ENCODE measurements at places on chromosomes 13 and 19.

GRCh38 chr13:46778890-46779289, 18.1 kb downstream of the ESD start:
- DNase-seq, result no peak

- no peak for DNase-seq
Observed at GRCh38 chr19:42229301-42229854, 9.3 kb downstream of the ZNF526 start.

DNA sequence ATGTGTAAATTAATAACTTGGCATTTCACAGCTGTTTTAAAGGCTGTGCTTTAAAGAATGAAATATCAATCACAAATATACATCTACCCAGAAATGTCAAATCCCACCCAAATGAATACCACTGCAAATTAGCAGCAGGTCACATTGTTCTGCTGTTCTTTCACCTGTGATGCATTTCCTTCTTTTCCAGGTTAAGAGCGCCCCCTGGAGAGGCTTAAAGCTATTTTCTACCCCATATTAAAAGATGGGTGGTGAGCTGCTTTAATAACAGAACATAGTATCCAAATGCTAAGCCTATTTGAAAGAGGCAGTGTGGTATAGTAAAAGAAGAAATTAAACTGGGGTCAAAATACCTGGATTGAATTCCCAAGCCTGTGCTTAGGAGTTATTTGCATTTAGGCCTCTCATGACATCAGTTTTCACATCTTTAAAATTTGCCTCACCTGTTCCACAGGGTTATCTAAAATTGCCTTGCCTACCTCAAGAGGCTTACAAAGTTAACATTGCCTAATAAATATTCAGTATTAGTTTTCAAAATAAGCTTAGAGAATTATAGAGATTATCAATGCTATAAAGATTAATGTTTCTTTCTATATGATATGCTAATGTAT, 396.9 kb upstream of the SLITRK5 start:
- no peak for DNase-seq

DNA sequence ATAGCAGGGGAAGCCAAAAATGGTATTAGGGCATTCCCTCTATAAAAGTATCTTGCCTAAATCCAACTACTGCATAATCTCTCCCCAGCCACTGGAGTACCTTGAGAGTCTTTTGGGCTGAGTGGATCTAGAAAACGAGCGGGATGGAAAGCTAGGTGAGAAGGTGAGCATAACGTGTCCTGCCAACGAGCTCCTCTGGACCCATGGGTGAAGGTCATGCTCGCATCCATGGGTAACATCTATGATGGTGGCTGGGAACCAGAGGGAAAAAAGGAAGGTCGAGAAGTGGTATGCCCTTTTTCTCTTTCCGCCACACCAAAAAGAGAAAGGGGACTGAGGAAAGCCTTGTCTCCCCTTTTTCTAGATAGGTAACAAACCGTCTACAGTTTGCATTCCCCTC, 63.0 kb downstream of the ZNF208 start:
- no peak for DNase-seq

GRCh38 chr19:12766051-12766521, 9.3 kb downstream of the HOOK2 start:
- DNase-seq, result no peak

- no peak for DNase-seq
Observed at GRCh38 chr19:6087074-6087571, 23.2 kb downstream of the RFX2 start.

DNA sequence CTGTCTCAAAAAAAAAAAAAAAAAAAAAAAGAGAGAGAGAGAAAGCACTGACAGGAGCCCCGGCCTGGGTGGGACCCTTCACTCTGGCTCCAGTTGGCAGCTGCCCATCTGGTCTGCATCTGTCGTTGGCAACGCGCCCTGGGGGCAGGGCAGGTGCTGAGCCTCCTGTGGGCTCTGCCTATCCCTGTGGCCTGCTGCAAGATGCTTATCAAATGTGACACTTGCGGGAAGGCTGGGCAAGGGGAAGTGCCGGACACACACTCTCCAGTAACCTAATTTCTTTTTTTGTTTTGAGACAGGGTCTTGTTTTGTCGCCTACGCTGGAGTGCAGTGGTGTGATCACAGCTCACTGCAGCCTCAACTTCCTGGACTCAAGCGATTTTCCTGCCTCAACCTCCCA, 10.7 kb upstream of the KPTN start:
- no peak for DNase-seq

GRCh38 chr19:7545300-7545699, 9.8 kb downstream of the PNPLA6 start:
- no peak for DNase-seq

DNA sequence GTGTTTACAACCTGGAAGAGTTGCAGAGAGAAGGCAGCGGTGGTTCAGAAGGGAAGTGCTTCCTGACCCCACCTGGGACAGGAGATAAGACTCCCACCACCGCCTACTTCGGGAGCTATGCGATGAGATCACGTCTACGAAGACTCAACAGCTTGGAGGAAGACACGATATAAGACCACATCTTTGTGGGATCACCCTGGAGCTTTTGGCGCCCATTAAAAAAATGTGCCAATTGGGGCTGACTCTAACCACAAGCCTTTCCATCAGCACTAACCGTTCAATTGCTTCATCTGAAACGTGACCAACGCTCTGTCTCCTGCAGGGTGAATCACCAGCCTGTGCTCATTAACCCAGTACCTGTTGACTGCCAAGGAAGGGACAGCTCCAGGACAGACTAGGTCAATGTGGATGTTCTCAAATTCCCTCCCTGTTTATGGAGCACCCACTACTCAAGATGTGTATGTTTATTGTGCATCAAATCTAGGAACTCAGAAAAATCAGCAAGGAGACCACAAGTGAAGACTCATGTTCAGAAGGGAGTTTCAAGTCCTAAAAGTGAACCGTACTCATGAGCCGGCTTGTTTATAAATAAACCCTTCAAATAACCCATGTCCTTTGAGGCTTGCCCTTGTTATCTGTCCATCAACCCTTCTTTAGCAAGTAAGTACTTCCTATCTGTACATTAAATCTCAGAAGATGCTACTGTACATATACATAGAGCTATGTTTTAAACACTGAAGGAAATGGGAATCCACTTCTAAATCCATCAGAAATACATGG, 67.5 kb downstream of the LATS2 start:
- DNase-seq, result no peak

DNA sequence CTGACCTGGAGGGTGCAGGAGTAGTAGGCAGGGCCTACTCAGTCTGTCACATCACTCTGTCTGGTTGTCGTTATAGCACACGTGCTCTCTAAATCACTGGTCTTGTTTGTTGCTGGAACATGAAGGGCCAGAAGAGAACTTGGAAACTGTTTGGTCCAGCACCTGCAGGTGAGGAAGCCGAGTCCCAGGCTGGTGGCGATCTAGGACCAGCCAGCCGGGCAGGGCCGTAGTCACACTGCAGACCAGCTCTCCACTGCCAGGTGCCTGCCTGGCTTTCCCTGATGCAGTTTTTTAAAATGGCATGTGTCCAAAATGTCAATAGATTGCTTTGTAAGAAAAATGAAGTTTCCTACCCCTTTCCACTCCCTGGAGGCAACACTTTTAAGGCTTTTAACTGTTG, 53.7 kb downstream of the GGACT start:
- no peak for DNase-seq

- no peak for DNase-seq
Observed at GRCh38 chr13:26568132-26568815, 10.8 kb downstream of the WASF3 start.

DNA sequence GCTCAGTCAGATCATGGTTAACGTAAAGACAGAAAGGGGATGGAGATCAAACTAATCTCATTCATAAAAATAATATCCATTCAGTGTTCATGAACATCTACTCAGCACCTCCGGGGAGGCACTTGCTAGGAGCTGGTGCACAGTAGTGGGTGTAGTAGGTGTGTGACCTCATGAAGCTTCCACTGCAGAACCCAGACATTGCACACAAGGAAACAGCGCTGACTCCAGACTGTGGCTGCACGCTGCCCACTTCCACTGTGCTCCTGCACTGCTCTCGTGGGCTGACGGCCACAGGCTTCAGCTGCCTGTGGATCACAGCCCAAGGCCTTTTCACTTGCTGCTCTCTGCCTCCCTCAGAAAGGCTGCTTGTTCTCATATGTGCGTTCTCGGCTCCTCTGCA, 214.4 kb upstream of the ZNF507 start:
- no peak for DNase-seq

DNA sequence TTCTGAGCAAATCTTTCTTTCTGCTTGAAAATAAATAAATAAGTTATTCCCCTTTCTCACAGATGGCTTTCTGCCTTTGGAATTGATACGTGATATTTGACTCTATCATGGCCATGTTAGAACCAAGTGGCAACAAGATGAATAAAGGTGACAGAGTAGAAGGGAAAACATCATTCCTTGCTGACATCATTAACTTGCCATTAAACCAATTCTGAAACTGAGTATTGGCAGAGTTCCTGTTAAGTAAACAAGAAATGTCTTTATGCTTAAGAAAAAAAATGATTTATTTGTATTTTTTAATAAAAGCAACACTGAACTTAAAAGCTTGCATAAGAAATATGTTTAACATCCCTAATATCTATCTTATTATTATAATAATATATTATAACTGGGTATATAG, 828.1 kb downstream of the PCDH9 start:
- no peak for DNase-seq

DNA sequence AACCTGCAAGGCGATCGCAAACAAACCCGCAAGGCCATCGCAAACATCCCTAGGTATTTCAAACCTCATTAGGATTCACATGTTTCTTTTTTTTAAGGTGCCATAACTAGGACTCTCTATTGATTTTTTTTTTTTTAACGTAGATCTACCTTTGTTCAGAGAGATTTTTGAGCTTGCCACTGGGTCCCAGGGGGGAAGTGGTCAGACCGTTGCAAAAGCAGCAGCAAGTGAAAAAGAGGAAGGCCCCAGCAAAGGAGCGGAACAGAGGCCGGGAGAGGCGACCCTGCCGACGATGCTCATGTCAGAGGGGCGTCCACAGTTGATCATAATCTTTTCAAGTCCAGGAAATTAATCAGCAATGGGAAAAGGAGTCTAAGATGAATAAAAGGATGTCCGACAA, 32.7 kb upstream of the FLT1 start:
- DNase-seq, result no peak

GRCh38 chr13:111577208-111577828, 256.9 kb downstream of the TEX29 start:
- DNase-seq, result no peak

GRCh38 chr13:62014299-62014698, 598.6 kb upstream of the PCDH20 start:
- peak; percentile 8 for DNase-seq

DNA sequence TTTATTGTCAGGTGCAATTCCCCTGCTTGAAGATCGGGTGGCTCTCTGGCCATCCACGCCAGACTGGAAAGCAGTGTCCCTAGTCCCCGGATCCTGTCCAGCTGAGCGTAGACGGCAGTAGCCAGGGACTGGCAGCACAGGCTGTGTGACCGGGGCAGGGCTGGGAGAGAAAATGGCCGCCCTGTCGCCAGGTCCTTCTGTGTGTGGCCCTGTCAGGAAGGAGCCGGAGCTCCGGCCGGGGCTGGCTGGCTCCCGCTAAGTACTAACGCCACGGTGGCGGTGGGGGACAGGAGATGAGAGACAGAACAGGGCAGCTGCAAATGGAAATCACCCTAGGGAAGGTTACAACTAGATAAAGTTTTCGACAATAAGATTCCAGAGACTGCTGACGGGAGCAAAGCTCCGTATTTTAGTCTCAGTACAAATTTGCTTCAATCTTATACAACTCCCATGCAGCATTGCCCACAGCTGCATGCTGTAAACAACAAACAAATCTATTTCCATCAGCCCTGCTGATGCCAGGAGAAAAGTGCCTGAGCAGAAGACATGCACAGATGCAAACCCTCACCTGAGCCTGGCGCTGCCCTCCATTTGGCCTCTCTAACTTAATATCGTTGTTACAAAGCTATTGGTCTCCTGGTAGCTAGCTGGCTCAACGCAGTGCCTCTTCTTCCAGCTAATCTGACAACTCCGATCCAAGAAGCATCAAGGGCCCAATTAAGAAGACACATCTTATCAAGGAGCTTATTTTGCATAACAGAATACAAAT, 253.0 kb downstream of the TSHZ3 start:
- no peak for DNase-seq

GRCh38 chr19:33292595-33293254, 9.6 kb downstream of the CEBPA start:
- no peak for DNase-seq

GRCh38 chr13:40158218-40158617, 502.8 kb downstream of the COG6 start:
- DNase-seq, result no peak

DNA sequence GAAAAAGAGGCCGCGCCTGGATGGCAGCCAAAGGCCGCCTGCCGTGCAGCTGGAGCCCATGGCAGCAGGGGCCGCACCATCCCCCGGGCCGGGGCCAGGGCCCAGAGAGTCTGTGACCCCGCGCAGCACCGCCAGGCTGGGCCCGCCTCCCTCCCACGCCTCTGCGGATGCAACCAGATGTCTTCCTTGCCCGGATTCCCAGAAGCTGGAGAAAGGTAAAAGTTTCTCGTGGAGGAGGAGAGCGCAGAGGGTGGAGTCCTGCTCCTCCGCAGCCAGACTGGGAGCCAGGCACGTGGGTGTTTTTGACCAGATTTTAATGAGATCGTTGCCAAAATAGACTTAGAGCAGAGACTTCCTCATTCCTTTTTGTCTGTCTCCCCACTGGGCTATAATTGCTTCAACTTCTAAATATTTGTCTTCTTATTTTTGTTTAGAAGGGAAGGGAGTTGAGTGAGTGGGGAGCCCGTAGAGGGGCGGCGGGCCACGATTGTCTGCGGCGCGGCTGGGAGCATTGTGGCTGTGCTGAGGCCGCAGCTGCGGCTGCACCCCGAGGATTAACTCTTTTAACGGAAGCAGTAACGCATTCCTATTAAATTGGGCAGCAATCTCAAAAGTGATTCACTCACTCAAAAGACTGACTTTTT, 22.8 kb upstream of the NDUFS7 start:
- no peak for DNase-seq

- no peak for DNase-seq
Observed at GRCh38 chr19:5138606-5139582, 170.0 kb downstream of the KDM4B start.

- no peak for DNase-seq
Observed at GRCh38 chr13:63851526-63851925, 2435.9 kb upstream of the PCDH20 start.

DNA sequence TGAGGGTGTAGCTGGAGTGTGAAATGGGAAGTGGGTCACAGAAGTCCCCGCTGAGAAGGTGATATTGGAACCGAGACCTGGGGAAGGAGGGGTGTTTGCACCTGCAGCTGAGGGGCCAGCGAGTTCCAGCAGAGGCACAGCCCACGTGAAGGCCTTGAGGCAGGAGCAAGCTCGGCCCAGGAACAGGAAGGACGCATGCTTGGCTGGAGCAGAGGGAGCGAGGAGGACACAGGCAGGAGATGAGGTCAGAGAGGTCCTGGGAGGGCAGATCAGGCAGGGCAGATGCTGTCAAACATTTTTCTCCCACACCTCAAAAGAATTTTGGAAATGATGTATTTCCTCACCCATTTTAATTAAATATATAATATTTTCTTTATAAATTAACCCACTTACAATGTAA, 9.3 kb downstream of the ZNF415 start:
- no peak for DNase-seq

DNA sequence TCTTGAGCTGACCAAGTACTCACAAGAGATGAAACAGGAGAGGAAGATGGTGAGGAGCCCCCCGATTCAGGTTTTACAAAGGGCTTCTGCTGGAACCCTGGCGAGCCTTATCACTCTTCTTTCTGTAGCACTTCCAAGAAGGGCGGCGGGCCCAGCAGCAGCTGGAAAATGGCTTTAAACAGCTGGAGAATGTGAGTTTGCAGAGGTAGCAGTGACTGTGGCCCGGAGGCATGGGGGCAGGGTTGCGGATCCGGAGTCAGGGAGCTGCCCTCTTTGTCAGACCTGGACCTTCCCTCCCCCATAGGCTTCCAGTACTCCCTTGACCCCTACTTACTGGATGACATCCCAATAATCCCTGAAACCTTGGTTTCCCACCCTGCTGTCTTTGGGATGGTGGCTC, 3.6 kb downstream of the TRIP10 start:
- DNase-seq, result no peak

Data from Panc1 (cell line).